Activated CD4-positive, alpha-beta T cell treated with anti-CD3 and anti-CD28 coated beads, Interleukin-2, amount 10 ng/mL, durations not matched to agents 24 days and 14 days (primary cell): ENCODE measurements at places on chromosomes 12 and 14. TPM values are rescaled to one million over a fixed set of nuclear protein-coding genes. Genes with fewer than 3 reads are reported as not detected.

STON2 gene
- total RNA-seq: 0.14 and 0.30 TPM in 2 replicates

- no peak overlapping the region for H3K27ac ChIP-seq
- H3K27me3 ChIP-seq: no peaks in the 10 kb centered on the region
- peaks cover 25% of the 10 kb centered on the region for H3K4me1 ChIP-seq
- no peak for DNase-seq
- H3K4me3 ChIP-seq: no peak overlapping the region
Observed at GRCh38 chr12:50922820-50923219, 29.5 kb upstream of the HIGD1C start.

GRCh38 chr14:75067212-75067611 is 2.2 kb upstream of the ZC2HC1C start:
- H3K27me3 ChIP-seq: no peaks in the 10 kb centered on the region
- H3K36me3 ChIP-seq: peaks cover 2% of the 10 kb centered on the region
- H3K27ac ChIP-seq: no peak overlapping the region

GRCh38 chr12:47034661-47035060 is 44.8 kb upstream of the PCED1B start:
- peaks cover 12% of the 10 kb centered on the region for H3K4me1 ChIP-seq
- H3K27me3 ChIP-seq: peaks cover 2% of the 10 kb centered on the region
- H3K27ac ChIP-seq: no peak overlapping the region
- H3K4me3 ChIP-seq: no peak overlapping the region
- no peak for DNase-seq
- H3K36me3 ChIP-seq: no peaks in the 10 kb centered on the region

DNA sequence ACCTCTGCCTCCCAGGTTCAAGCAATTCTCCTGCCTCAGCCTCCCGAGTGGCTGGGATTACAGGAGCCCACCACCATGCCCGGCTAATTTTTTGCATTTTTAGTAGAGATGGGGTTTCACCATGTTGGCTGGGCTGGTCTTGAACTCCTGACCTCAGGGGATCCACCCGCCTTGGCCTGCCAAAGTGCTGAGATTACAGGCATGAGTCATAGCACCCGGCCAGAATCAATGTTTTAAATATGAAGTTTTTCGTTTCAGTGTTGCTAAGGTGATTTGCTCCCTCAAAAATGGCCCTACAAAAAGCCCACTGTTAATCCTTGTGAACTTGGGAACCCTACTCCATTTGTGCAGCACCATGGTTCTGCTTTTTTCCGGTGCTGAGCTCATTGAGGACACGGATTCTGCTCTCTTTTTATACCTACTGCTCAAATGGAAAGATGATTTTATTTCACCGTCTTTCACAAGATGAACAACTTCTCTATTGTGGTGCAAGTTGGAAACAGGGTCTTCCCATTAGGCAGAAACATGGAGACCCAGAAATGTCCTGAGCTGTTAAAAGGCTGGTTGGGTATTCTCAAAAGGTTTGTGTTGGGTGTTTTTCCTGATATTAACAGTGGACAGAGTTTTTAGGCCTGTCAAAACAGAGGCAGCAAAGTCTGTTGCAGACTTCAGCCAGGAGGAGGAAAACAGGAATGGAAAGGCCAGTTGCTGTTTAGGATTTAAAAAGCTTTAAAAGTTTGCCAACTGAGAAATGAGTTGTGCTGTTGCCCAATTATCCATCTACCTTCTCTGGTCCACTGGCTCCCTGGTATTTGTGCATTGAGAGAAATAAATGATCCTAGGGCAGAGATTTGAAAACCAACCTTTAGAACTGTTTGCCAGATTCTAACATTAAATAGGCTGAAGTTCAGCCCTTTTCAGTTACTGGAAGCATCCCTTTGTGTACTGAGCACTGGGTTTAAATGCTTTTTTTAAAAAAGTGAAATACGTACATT is 85.8 kb downstream of the ATP23 start:
- no peaks in the 10 kb centered on the region for H3K36me3 ChIP-seq
- no peaks in the 10 kb centered on the region for H3K4me1 ChIP-seq
- DNase-seq: no peak
- H3K4me3 ChIP-seq: no peak overlapping the region
- H3K27me3 ChIP-seq: no peaks in the 10 kb centered on the region
- H3K27ac ChIP-seq: no peak overlapping the region
